ENCODE measurements at places on chromosomes 6 and 20.

DNA sequence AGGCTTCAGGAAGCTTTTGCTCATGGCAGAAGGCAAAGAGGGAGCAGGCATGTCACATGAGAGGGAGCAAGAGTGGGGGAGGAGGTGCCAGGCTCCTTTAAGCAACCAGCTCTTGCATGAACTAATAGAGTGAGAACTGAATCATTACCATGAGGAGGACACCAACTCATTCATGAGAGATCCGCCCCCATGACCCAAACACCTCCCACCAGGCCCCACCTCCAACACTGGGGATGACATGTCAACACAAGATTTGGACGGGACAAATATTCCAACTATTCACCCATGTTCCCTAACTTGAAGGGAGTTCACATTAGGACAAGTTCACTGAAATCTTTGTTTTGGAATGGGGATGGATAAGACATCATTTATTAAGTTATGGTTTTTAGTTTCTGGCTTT lies 155.2 kb upstream of the ESR1 start:
- no peak for DNase-seq

DNA sequence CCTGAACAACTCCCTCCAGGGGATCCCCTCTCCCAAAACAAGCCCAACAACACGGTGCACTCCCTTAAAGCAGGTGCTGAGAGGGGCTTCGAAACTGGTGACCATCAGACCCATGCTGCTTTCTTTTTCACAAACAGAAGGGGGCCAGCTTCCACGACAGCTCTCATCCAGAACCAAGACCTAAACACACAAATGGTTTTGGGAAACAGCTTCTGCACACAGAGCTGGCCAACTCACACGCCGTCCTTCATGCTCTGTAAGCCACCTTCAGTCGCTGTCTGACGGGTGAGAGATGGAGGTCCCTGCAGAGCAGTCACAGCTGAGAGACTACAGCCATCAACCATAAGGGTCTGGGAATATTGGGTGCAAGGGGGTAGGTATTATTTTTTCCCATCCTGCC lies 76.3 kb downstream of the ZMYND8 start:
- DNase-seq: no peak

DNA sequence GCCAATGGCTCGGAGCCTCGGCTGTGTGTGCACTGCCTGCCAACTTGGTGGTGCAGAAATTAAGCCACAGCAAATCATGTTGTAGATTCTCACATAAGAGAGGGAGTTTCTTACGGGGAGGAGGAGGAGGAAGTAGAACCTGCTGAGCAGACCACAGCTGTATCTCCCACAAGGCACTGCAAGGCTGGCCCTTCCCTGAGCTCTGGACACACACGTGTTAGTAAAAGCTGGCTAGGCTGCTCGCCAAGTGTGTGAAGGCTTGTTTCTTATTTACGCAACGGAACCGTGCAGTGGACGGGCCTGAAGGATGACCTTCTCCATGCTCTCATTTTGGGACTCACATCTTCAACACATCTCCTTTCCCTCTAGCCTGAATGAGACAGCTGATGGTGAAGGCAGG lies 15.7 kb upstream of the QKI start:
- DNase-seq: no peak

DNA sequence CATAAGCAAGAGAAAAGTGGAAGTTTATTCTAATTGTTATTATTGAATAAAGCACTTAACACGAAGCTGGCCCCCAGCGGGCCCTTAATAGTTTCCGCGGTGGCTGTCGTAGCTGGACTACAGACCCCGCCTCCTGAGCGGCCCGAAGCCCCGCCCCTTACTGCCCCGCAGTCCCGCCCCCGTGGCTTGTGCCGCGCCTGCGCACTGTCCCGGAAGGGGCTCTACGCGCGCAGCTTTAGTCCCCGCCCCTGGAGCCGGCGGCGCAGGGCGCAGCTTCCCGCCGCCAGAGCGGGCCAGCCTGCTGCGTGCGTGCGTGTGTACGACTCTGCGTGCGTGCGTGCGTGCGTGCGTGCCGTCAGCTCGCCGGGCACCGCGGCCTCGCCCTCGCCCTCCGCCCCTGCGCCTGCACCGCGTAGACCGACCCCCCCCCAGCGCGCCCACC lies at the start of gene VAPB:
Gene VAPB (plus strand): TSS at position 348 of the 442 bp plus-strand sequence. CDS start 231 bp downstream, outside the sequence.
- DNase-seq: peak; percentile 85

- no peak for DNase-seq
Measured at GRCh38 chr6:161066511-161066910, 74.9 kb downstream of the MAP3K4 start.

- DNase-seq: no peak
Measured at GRCh38 chr6:107730683-107731314, 93.3 kb downstream of the SCML4 start.

DNA sequence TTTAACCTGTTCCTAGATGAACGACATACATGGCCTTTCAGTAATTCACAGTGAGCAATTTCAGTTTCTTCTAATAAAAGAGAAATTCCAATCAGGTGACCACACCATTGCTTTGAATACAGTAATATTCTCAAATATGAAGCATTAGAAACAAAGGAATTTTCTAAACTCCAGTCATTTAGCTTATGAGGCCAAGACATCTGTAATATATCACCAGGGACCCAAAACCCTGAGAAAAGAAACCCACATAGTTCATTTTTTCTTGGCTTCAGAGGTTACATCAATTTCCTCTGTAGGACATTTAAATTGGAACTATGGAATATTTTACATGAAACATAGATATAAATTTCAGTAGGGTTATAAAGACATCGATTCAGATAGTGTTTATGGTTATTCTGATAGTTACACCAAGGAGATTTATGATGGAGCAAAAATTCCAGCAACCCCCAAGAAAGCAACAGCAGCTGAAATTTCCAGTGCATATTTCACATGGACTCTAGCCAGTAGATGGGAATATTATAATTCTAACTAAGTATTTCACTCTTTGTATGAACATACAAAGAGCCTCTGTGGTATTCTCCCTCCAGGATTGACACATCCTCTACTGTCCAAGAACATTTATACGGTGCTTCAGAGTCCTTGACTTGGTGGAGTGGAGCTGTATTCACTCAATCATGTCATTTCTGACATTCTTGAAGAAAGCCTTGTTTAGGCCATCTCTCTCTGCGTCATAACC lies 82.9 kb downstream of the ADGRG6 start:
- no peak for DNase-seq

DNA sequence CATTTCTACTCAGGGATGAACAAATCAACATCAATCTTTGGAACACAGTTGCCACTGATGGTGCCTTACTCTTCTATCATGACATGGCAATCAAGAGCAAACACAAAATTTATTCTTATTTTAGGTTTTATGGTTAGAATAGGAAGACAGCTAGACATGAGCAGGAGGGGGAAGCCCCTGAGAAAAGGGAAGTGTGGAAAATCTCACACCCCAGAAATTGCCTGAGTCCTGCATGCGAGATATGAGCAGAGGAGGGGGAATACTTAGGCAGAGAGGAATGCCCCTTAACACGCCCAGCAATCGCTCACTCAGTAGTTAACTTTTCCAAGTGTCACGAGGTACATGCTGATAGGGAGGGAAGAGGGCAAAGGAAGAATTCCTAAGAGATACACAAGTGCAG lies 79.3 kb downstream of the PLG start:
- DNase-seq: no peak

GRCh38 chr20:42894483-42894882 lies 295.2 kb downstream of the PTPRT start:
- no peak for DNase-seq

DNA sequence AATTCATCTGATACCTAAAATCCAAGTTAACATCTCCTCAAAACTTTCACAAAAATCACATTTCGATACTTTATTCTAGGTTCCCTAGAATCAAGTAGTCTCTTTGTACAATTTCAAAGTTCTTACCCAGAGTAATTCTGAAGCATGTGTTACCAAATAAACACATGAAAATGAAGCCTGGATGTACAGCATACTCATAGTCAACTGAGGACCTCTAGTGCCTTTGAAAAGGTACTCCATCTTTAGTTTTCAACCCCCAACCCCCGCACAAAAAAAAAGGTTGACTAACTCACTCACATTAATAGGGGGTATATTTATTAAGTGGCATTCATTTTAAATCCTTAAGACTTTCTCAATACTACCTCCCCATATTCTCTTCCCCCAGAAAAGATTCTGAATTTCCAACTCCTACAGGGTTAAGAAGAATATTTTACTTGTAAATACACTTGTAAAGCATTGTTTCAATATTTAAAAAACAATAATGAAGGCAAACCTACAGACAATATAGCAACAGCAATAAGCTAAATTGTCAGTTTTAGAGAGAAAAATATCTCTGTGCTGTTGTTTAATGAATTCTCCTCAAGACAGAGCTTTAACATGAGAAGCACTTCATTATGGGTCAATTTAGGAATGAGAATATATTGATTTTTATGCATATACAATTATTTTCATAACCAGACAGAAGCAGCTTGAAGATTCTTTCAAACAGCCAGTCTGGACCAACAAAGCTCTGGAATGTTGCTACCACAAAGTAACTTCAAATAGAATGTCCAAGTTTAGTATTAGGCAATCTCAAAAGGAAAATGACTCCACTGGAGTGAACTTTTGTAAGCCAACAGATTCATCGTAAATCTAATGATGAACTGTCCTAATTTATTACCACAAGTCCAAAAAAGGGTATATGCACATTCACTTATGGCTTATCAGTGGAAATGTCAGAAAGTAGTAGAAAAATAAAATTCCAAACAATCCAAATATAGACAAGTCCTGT lies 3.3 kb downstream of the PLN start:
- DNase-seq: peak; percentile 26

- DNase-seq: no peak
Measured at GRCh38 chr6:160042014-160042773, 73.3 kb downstream of the IGF2R start.

GRCh38 chr6:121584586-121585369 lies 149.3 kb downstream of the GJA1 start:
- DNase-seq: no peak

- DNase-seq: no peak
Measured at GRCh38 chr6:151292974-151293687, 53.4 kb downstream of the AKAP12 start.

GRCh38 chr6:156880913-156881312 lies 103.7 kb downstream of the ARID1B start:
- DNase-seq: no peak

GRCh38 chr6:159480471-159480870 lies 212.6 kb downstream of the SOD2 start:
- no peak for DNase-seq

DNA sequence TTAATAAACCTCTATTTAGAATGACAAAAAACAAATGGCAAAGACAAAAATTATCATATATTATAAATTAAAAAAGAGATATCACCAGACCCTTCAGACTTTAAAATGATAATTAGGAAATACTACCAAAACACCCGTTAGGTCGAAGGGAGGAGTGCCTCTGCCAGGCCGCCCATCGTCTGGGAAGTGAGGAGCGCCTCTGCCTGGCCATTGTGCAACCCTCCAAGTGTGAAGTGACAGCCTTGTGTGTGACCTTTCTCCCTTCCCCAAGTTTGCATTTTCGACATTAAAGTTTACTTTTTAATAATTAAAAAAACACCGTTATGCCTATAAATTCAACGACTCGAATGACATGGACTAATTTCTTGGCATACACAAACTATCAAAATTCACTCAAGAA lies 64.5 kb upstream of the TASP1 start:
- DNase-seq: no peak

GRCh38 chr6:16305788-16306187 lies 67.4 kb downstream of the GMPR start:
- DNase-seq: no peak

- DNase-seq: no peak
Measured at GRCh38 chr6:75824160-75824559, 75.1 kb downstream of the MYO6 start.

DNA sequence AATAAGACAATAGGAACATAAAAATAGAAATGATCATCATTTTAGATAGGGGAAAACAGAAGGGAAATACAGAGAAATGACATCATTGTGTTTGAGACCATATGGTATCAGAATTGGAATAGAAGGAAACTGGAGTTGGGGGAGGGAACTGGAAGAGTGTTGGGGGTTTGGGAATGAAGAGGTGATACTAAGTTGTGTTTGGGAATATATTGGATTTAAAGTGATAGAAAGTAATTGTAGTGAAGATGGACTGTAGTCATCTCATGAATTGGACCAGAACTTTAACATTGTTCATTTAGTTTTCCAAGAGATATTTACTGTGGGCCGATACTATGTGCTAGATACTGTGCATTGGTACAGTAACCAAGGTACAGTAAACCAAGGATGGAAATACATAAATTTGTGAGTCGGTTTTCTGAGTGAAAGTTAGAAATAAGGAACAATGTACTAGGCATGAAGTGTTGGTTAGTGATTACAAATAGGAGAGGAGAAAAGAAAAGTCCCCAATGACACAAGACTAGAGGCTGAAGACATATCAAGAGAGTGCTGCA lies 32.3 kb downstream of the KCNQ5 start:
- no peak for DNase-seq

DNA sequence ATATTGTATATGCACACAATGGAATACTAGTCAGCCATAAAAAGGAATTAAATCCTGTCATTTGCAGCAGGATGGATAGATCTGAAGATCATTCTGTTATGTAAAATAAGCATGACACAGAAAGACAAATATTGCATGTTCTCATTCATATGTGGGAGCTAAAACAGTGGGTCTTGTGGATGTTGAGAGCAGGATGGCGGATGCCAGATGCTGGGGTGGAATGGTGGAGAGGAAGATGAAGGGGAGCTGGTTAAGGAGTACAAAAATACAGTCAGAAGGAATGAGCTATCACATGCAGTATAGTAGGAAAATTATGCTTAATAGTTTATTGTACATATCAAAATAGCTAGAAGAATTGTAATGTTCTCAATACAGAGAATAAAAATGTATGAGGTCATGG lies 41.8 kb downstream of the THBS2 start:
- no peak for DNase-seq

GRCh38 chr6:157773248-157773773 lies 49.7 kb upstream of the SNX9 start:
- no peak for DNase-seq

GRCh38 chr6:105069821-105070445 lies 109.9 kb downstream of the POPDC3 start:
- DNase-seq: no peak

GRCh38 chr6:20246125-20246524 lies 33.9 kb upstream of the MBOAT1 start:
- DNase-seq: no peak

DNA sequence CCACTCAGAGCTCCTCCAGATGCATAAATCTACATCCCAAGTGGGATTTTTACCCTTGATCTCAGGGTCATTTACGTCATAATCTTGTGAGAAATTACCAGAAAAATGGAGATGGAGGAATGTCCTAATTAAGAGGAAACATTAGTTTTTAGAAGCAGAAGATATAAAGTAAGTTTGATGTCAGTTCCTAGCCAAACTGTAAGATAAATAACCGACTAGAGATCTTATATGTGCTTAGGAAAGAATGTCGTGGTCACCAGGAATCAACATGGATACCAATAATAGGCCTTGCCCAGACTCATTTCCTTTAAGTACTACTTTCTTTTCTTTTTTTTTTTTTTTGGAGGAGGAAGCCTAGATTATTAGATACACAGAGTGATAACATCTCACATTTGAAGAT lies 186.9 kb downstream of the UTRN start:
- no peak for DNase-seq

- DNase-seq: no peak
Measured at GRCh38 chr6:155171747-155172449, 91.9 kb upstream of the CLDN20 start.

GRCh38 chr6:108896111-108896661 lies 48.0 kb downstream of the ARMC2 start:
- peak; percentile 40 for DNase-seq

GRCh38 chr20:19767070-19767469 lies 9.0 kb downstream of the RIN2 start:
- DNase-seq: no peak

GRCh38 chr6:168823397-168824212 lies 382.6 kb downstream of the SMOC2 start:
- no peak for DNase-seq

Data from amniotic stem cell (primary cell).